ENCODE measurements at places on chromosomes 3 and 15.

DNA sequence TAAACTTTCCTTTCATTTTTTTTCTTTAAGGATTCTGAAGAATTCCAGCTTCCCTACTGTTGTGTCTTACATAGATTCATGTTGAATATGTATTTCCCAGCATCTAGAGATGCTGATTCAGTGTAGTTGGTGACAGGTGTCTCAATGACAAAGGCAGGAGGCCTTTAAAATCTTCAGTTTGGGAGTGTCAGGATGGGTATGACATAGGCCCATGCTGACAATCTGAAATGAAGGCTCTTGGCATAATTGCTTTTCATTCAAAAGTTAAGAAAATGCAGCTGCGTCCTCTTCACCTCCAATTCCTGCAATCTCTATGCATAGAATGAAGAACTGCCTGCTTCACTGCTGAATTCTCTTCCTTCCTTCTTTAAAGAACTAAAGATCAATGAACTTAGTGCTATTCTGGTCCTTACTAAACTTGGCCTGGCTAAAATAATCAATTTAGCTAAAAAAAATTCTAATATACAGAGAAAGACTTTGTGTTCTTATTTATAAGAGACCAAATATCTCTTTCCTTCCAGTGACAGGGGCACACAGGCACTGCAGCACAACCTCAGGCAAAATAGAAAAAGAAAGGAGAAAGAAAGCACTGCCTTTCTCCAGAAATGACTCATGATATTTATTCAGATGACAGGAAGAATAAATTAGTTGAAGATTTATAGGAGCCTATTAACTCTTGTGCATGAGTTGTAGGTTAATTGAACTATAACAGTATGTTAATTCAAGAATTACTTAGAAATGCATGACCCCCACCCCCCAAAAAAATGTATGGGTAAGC lies 152.6 kb upstream of the GBE1 start:
- no peak overlapping the region for H3K27ac ChIP-seq
- no peaks in the 10 kb centered on the region for H3K36me3 ChIP-seq
- H3K27me3 ChIP-seq: no peaks in the 10 kb centered on the region
- DNase-seq: no peak

DNA sequence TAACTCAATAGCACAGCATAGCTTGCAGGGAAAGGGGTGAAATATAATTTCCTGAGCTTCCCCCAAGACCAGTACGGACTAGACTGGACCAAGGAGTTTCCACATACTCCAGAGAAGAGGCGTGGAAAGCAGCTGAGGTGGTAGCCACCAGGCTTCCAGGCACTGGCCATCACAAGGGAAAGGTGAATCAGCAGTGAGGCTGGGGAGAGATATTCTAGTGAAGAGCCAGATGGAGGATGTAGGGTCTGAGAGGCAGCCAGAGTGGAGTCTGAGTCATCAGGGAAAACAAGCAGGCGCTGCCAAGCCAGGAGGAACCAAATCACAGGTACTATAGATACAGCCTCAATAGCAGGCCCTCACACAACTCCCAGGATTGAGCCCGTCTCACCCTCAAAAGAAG lies 9.6 kb upstream of the RASA2 start:
- no peak for DNase-seq
- peaks cover 18% of the 10 kb centered on the region for H3K4me1 ChIP-seq
- H3K36me3 ChIP-seq: no peaks in the 10 kb centered on the region
- H3K4me3 ChIP-seq: no peak overlapping the region
- peak overlapping the region; percentile 16 for H3K27ac ChIP-seq

DNA sequence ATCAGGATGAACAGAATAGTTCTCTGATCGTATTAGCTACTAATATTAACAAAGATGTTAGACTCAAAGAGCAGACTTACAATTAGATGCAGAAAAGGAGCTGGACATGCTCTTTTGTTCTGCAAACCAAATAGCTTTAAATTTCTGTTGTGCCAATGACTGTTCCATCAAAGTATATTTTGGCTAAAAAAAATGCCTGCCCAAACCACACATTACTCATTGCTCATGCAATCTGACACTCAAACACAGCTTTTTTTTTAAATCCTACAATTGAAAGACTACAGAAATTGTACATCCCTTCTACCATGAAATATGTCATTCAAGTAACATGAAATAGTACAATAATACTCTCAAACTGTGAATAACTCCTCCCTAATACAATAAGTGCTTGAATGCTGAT lies 48.6 kb downstream of the SHOX2 start:
- H3K4me3 ChIP-seq: no peak overlapping the region
- no peak overlapping the region for H3K27ac ChIP-seq
- DNase-seq: no peak
- no peaks in the 10 kb centered on the region for H3K36me3 ChIP-seq
- no peaks in the 10 kb centered on the region for H3K4me1 ChIP-seq

- H3K36me3 ChIP-seq: peaks cover 12% of the 10 kb centered on the region
- DNase-seq: no peak
- no peak overlapping the region for H3K27ac ChIP-seq
- H3K4me1 ChIP-seq: peaks cover 74% of the 10 kb centered on the region
Measured at GRCh38 chr3:150414959-150415358, 6.9 kb downstream of the TSC22D2 start.

- no peaks in the 10 kb centered on the region for H3K27me3 ChIP-seq
- no peak overlapping the region for H3K27ac ChIP-seq
- H3K36me3 ChIP-seq: no peaks in the 10 kb centered on the region
- no peak for DNase-seq
- no peaks in the 10 kb centered on the region for H3K4me1 ChIP-seq
- no peak overlapping the region for H3K4me3 ChIP-seq
Measured at GRCh38 chr3:66441129-66441528, 59.7 kb downstream of the LRIG1 start.

DNA sequence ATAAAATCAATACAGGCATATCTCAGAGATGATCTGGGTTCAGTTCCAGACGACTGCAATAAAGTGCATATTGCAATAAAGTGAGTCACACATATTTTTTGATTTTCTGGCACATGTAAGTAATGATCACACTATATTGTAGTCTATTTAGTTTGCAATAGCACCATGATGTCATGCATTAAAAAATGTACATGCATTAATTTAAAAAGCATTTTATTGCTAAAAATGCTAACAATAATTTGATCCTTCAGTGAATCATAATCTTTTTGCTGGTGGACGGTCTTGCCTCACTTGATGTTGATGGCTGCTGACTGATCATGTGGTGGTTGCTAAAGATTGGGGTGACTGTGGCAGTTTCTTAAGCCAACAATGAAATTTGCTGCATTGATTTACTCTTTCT lies 511.1 kb downstream of the OTOL1 start:
- DNase-seq: no peak
- no peaks in the 10 kb centered on the region for H3K36me3 ChIP-seq
- H3K4me3 ChIP-seq: no peak overlapping the region
- no peak overlapping the region for H3K27ac ChIP-seq
- no peaks in the 10 kb centered on the region for H3K27me3 ChIP-seq

GRCh38 chr15:23983500-23984259 lies 296.6 kb upstream of the NDN start:
- no peaks in the 10 kb centered on the region for H3K36me3 ChIP-seq
- no peaks in the 10 kb centered on the region for H3K4me1 ChIP-seq
- no peaks in the 10 kb centered on the region for H3K27me3 ChIP-seq
- no peak overlapping the region for H3K27ac ChIP-seq
- no peak for DNase-seq

DNA sequence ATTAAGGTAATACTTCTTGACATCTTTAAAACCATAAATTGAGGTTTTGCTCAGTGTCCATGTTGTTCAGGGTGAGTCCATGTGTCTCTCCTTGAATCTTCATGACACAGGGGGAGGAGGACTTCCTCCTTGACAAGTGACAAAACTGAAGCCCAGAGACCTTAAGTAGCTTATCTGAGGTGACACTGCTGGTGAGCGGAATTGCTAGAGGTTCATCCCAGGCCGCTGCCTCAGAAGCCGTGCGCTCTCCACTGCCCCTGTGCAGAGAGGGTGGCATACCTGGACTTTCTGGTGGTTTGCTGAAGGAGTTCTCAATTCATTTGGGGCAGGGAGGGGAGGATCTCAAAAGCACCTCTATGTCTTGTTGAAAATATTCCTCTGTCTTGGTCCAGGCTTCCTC lies 23.2 kb upstream of the CCDC174 start:
- H3K4me1 ChIP-seq: no peaks in the 10 kb centered on the region
- H3K4me3 ChIP-seq: no peak overlapping the region
- no peaks in the 10 kb centered on the region for H3K27me3 ChIP-seq
- no peak for DNase-seq
- H3K27ac ChIP-seq: no peak overlapping the region

DNA sequence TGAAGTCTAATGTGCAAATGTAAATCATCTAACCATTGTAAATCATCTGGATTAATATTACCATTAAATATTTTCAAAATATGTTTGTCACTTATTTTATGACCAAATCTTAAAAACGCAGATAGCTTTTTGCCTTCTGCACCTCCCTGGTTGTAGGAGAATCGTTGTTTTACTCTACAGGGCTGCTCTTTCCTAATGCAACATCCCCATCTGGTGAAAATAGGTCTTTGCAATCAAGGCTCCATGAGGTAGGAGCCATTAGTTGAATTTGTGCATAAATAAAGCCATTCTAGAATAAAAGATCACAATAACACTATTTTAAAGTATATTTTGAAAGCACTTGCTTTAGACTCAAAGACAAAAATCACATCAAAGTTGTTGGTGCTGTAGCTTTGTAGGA lies 535.6 kb upstream of the AGTR1 start:
- H3K27me3 ChIP-seq: no peaks in the 10 kb centered on the region
- no peak overlapping the region for H3K4me3 ChIP-seq
- H3K4me1 ChIP-seq: no peaks in the 10 kb centered on the region
- DNase-seq: no peak
- no peaks in the 10 kb centered on the region for H3K36me3 ChIP-seq

GRCh38 chr15:59528961-59529402 lies 82.6 kb upstream of the GCNT3 start:
- no peaks in the 10 kb centered on the region for H3K27me3 ChIP-seq
- peaks cover 26% of the 10 kb centered on the region for H3K4me1 ChIP-seq
- H3K36me3 ChIP-seq: no peaks in the 10 kb centered on the region

DNA sequence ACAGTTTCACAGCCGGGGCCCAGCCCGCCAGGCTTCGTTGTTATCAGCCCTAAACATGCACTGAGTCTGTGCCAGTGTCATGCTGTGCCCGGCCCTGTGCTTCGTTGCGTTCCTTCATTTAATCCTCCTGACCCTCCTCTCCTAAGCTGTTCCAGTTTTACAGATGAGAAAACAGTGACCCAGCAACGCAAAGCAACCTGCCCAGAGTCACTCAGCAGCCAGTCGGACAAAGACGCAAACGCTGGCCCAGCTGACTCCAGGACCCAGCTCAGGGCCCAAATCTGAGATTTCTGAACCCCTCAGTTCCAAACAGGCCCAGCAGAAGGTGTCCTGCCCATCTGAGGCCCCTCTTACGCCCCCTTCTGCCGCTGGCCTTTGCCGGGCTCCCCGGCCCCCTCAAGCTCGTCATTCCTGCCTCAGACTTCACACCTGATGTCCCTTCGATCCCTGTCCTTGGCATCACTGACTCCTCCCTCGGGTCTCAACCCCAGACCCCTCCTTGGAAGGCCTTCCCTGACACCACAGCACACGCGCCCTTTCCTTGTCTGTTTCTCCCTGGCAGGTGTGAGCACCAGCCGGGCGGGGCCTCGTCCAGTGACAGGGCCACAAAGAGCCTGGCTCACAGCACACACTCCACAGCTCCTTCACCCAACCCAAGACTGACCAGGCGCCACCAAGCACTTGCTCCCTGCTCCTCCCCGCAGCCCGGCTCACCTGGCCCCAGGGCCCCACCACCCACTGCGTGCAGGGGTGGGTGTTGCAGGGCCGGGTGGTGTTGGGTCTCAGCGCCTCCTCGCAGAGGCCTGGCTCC lies 48.1 kb downstream of the ADAMTS7 start:
- DNase-seq: peak; percentile 76
- H3K27me3 ChIP-seq: no peaks in the 10 kb centered on the region
- no peak overlapping the region for H3K27ac ChIP-seq
- peaks cover 24% of the 10 kb centered on the region for H3K4me1 ChIP-seq
- H3K36me3 ChIP-seq: no peaks in the 10 kb centered on the region

GRCh38 chr3:18556001-18556408 lies 130.9 kb upstream of the SATB1 start:
- no peak for DNase-seq
- no peaks in the 10 kb centered on the region for H3K27me3 ChIP-seq
- H3K36me3 ChIP-seq: no peaks in the 10 kb centered on the region
- no peak overlapping the region for H3K4me3 ChIP-seq
- H3K4me1 ChIP-seq: no peaks in the 10 kb centered on the region

DNA sequence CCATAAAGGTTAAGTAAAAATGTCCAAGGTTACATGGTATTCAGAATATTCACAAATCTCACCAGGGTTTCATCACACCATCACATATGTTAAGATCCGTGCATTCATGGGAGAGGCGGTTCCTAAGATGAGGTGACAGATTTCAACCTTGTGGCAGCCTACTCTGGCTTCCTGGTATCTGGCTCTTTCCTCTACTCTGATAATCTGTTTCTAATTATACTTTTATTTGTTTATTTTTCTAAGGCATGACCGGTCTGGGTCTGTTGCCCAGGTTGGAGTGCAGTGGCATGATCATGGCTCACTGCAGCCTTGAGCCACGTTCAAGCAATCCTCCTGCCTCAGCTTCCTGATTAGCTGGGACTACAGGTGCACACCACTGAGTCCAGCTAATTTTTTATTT lies 34.4 kb downstream of the RAF1 start:
- DNase-seq: no peak
- H3K27me3 ChIP-seq: no peaks in the 10 kb centered on the region
- H3K4me1 ChIP-seq: peaks cover 10% of the 10 kb centered on the region
- H3K27ac ChIP-seq: no peak overlapping the region

DNA sequence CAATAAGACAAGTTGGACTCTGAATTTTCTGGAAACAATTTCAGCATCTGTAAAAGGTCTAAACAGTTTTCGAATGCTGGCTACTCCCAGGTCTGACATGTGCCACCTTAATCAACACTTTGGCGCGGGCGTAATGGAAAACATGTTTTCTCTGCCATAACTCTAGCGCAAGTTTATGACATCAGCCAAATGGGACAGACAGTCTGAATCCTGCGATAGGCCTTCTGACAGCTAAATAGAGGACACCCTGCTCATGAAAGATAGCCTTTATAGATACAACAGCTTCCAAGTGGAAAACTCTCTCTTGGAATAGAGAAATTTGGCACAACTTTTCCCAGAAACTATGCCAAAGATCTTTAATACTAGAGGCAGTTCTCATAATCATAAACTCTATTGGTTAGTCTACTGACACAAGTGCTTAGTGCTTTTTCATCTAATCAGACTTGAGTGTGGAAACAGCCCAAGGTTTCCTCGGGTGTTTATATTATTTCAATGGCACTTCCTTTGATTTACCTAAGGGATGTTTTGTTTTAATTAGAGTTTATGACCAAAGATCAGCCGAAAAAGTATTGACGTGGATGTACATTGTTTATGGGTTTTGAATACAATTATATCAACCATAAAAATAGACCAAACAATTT lies 120.1 kb upstream of the DPH6 start:
- DNase-seq: no peak
- H3K27ac ChIP-seq: peak overlapping the region; percentile 66
- H3K27me3 ChIP-seq: no peaks in the 10 kb centered on the region

DNA sequence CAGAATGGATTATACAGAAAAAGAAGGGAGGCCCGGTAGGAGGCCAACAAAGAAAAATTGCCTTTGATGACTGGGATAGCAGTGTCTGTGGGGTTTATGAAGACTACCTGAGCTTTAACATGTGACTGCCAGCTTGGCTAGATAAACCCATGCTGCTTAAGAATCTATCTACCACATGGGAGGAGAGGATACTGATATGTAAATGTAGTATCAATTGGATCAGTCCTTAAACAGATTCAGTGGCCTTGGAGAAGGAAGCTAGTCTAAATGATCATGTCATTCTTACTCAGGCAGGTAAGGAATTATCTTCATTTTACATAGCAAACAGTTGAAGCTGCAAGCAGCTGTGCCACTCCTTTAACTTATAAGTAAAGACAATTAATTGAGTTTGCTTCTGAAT lies 50.0 kb upstream of the SYNPR start:
- H3K4me1 ChIP-seq: peaks cover 5% of the 10 kb centered on the region
- H3K4me3 ChIP-seq: no peak overlapping the region
- DNase-seq: no peak
- no peak overlapping the region for H3K27ac ChIP-seq
